ENCODE measurements at places on chromosomes 4 and X.

- DNase-seq, result peak; percentile 17
Measured at GRCh38 chrX:49041744-49042580, 1.2 kb downstream of the TFE3 start.

DNA sequence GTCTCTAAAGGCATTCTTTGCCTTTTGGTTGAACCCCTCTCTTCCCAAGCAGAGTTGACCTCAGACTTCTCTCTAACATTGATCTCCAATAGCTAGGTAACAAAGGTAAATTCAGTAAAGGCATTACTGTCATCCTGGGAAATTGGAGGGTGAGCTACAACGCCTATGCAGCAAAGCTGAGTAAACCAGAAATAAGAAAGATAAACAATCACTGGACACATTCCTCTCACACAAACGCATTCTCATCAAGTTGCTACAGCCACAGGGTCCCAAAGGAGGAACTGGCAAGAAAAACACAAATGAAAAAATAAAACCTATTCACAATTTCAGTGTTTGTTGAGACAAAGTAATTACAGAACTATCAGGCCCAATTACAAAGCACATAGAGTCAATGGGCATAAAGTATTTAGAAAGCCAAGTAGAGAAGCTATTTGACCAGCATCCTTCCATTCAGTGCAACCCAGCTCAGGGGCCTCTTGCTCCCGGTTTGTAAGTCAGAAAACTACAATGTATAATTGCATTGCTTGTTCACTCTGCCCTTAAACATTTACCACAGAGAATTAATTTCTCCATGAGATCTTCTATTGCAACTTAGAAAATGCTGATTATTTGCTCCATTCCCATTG lies 967.7 kb downstream of the PCDH7 start:
- no peak for DNase-seq

GRCh38 chr4:127558088-127558487 lies 74.7 kb upstream of the INTU start:
- DNase-seq, result no peak

DNA sequence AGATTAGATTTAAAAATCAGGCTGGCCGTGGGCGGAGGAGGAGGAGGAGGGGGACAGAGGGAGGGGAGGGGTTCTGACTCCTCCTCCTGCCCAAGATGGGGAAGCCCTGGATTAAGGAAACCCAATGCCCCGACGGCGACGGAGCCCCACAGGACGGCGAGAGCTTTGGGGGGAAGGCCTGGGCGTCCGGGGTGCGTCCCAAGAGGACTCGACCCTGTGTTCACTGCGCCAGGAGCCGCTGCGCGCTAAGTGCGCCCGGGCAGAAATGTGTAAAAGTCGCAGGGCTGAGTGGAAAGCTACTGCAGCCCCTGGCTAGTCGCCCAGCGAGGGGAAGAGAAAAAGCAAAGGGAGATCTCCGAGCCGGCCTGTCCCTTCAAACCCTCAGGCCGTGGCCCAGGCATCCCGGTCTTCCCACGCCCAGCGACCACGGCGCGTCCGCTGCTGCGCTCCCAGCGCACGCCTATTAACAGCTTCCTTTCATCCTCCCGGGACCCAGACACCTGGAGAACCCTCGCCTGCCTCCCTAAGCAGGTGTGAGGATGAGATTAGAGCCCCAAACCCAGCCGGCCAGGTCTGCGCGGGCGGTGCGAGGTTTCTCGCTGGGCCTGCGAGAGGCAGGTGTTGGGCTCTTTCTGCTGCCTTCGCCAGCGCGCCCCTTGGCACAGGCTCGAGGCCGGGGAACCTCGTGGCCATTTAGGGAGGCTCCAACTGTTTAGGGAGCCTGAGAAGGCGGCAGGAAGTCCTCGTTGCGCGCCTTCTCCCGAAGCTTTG lies 1.4 kb upstream of the RPS6KA3 start:
- DNase-seq, result no peak

DNA sequence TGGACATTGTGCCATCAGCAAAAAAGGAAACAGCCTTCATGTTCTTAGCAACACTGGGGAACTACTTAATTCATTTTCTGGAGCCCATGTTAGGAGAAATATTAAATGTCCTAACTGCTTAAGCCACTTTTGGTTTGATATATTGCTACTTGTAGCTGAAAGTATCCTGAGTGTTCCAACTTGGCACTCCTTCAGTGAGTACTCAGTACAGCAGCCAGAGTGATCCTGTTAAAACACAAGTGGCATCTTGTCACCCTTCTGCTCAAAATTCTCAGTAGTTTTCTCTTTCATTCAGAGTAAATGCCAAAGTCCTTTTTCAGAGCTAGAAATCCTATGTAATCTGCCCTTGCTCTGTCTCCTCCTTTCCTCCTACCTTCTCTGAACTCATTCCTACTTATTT lies 522.0 kb downstream of the GRID2 start:
- no peak for DNase-seq

DNA sequence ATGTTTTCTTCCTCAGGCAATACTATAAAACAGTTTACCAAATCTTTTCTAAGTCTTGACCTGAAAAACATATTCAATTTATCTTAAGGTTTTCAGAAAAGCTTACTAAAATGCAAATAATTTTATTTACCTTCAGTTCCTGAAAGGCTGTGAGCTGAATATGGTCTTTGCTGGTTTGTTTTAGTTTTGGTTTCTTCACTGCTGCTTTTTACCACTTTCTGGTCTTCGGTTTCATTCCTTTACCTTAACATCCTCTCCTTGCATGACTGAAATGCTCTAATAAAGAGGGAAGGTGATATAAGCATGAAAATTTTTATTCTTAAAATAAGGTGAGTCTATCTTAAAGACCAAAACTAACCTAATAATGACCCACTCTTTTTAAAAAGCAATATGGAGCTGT lies 97.1 kb upstream of the NRK start:
- DNase-seq, result no peak

DNA sequence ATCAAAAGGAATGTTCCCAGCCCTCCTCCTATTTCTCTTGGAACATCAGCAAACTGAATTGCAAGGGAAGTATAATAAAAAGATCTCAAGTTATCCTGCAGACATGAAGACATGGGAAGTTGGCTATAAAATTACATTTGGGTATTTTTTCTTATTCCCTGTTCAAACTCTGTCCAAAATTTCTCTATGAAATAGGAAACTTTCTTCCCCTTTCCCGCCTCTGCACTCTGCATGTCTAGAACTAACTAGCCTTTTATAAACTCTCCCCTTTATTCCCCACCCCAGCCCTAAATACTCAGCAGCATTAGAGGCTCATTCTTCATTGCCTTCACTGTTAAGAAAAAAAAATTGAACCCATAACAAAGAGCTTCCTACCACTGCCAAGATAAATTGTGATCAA lies 126.7 kb upstream of the EDNRA start:
- DNase-seq, result no peak

- DNase-seq, result no peak
Measured at GRCh38 chr4:109816082-109816442, 500 bp downstream of the GAR1 start.

GRCh38 chr4:181944527-181944926 lies 298.7 kb upstream of the TENM3 start:
- DNase-seq, result no peak

- DNase-seq, result no peak
Measured at GRCh38 chr4:100569196-100569595, 51.4 kb upstream of the EMCN start.
